Stimulated activated CD4-positive, alpha-beta T cell treated with anti-CD3 and anti-CD28 coated beads, Interleukin-2, amount 100 ng/mL, for 4 hours (primary cell): ENCODE measurements at places on chromosomes 16 and 17.

GRCh38 chr16:31149894-31150890, at the start of gene PRSS36:
Gene PRSS36, minus strand, starts transcription at chr16:31150066. Its CDS starts 31 bp downstream, at chr16:31150035.
- DNase-seq = no peak

DNA sequence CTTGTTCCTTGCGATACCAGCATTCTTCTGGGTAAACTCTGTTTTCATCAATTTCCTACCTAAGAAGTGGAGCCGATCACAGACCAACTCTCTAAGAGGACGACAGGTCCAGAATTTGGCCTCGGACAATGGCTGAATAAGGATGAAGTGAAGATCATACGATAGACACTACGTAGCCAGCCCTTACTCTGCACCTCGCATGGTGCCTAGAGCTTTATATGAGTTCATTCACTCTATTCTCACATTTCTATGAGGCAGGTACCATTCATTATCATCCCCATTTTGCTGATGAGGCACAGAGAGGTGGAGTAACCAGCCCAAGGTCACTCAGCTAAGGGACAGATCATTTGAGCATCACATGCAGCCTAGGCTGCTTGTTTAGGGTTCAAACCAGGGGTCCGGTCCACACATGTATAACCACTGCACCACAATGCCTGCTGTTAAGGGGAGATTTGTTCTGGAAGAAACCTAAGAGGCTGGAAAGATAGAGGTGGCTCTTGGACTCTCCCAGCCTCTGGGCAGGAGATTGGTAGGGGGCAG, 78.6 kb downstream of the MYH11 start:
- DNase-seq = no peak

- DNase-seq = no peak
Measured at GRCh38 chr16:55372792-55373488, 48.9 kb downstream of the IRX6 start.

DNA sequence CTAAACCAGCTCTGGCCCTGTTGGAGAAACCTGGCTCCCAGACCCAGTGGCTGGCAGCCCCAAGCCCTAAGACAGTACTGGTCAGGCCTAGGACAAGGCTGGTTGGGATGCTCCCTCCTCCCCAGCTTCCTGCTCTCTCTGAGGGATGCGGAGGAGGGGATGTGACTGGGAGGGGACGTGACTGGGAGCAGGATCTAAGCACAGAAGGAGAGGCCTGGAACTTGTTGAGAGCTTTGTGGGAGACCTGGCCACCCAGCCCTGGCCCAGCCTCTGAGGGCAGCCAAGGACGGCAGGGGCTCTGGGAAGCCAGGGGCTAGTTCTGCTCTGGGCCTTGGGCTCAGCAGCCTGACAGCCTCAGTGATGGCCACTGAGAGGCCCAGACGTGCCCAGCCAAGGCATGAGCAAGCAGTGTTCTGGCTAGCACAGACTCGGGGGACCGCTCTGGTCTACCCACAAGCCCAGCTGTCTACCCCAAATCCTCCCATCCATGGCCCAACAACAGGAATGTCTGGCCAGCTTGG, 22.8 kb downstream of the ATP6V0D1 start:
- no peak for DNase-seq
